ENCODE measurements at places on chromosomes 16 and 17.

GRCh38 chr16:70745536-70746025, 55.4 kb downstream of the VAC14 start:
- DNase-seq, result no peak

DNA sequence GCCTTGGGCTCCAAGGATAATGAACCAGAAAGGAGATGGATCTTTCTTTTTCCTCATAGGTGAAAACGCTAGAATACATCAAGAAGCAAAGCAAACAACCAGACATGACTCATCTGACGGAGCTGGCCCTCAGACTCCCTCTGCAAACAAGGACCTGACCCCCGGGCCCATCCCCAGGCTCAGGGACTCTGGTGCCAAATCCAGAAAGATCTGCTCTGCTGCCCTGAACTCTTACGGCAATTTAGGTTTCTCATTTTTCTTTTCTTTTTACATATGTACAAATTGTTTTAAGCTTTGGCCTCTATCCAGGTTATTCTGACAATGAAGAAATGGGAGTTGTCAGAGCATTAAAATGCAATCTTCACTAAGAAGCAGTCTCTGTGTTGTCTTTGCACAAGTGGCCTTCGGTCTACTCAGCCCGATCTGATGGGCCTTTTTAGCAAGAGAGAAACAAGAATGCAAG, 17.7 kb downstream of the KNOP1 start:
- DNase-seq, result no peak

DNA sequence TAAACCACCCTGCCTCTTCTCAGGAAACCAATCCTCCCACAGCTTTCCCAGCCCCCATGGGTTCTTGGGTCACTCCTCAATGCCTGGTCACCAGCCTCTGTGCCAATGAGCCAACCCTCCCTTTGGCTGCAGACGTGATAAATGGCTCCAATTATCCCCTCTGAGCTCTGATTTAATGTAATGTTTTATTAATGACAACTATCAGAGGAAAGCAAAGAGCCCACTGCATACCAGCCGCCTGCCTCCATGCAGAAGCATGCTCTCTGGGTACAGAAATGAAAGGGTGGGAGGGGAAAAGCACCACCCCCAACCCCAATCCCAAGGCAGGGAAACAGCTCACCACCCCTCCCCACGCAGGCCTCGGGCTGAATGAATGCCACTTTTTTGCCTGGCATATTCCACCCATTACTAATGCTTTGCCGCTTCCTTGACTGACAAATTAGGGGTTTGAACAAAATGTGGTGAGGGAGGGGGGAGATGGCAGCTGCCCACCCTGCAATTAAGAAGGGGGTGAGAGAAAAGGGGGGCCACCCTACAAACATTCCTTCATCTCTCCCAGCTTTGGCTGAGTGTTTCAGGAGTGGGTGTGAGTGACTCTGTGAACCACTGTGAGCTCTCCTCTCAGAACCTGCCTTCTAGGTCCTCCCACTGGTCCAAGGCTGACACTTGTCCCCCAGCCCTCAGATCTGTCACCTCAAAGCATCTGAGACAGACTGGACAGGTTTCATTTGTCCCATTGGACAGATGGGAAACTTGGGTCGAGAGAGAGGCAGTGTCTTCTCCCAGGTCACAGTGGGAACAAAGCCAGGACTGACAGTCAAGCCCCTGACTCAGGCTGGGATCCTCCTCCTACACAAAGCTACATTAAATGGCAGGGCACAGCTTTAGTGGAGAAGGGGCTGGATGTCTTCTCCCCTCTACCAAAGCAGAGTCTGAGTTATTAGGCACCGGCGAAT, 161.5 kb downstream of the TMEM132E start:
- no peak for DNase-seq

- no peak for DNase-seq
Measured at GRCh38 chr16:88509749-88510069, 56.6 kb downstream of the ZFPM1 start.

DNA sequence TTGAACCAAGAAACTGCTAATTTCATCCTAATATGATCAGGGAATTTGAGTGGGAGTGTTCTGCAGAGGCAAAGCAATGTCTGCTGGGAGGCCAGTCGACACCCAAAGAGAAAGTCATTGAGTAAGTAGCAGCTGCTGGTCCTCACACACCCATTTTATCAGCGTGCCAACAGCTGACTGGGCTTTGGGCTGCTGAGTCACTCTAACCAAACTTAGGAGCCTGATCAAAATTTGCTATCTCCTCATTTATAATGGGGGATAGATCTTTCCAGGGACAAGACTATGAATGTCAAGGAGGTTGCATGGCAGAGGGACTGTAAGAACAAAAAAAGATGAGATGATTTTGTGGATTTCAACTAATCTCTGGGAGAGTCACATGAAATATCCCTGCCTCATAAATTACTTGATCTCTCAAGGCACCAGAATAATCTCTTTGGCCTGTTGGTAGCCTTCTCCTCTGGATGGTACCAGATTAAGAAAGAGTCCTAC, 32.9 kb downstream of the CPSF4L start:
- DNase-seq, result peak; percentile 33

All from CD4-positive, alpha-beta T cell treated with Interleukin-10 for 1 hour (primary cell).